Bronchus fibroblast of lung (primary cell): ENCODE measurements at places on chromosomes 5 and 9. TPM values are rescaled to one million over a fixed set of nuclear protein-coding genes. Genes with fewer than 3 reads are reported as not detected.

FUT7 gene
- total RNA-seq, result not detected in 2 replicates

GABRA1 gene
- total RNA-seq, result not detected in 2 replicates

PITX1 gene
- 2.9 and 3.1 TPM in 2 replicates for total RNA-seq

ZFP37 gene
- total RNA-seq, result 1.2 and 1.5 TPM in 2 replicates

TMC1 gene
- 0.45 TPM in 1 of 2 replicates, not detected in the other for total RNA-seq

NPR2 gene
- total RNA-seq, result 16.3 and 17.7 TPM in 2 replicates

PCDHA13 gene
- not detected in 2 replicates for total RNA-seq

PRR16 gene
- total RNA-seq, result 23.9 and 28.1 TPM in 2 replicates

FRRS1L gene
- under 0.01 TPM in 2 replicates for total RNA-seq

PCDHA10 gene
- not detected in 2 replicates for total RNA-seq

FST gene
- 84.3 and 98.4 TPM in 2 replicates for total RNA-seq

PTGER4 gene
- total RNA-seq, result 26.6 and 34.1 TPM in 2 replicates

AQP7 gene
- not detected in 2 replicates for total RNA-seq

GPX3 gene
- total RNA-seq, result 2.4 and 2.7 TPM in 2 replicates

LRRC19 gene
- not detected in 2 replicates for total RNA-seq

MARVELD2 gene
- 2.1 and 2.2 TPM in 2 replicates for total RNA-seq

PCDHA8 gene
- total RNA-seq, result not detected in 2 replicates

PAPPA gene
- 11.1 and 11.3 TPM in 2 replicates for total RNA-seq

TMOD1 gene
- 0.17 TPM in 1 of 2 replicates, not detected in the other for total RNA-seq

PTPA gene
- total RNA-seq, result 129 and 131 TPM in 2 replicates

PCDHGB6 gene
- total RNA-seq, result 1.3 and 2.1 TPM in 2 replicates

CMYA5 gene
- 0.30 and 0.34 TPM in 2 replicates for total RNA-seq

HAVCR1 gene
- not detected in 2 replicates for total RNA-seq

OR13C2 gene
- not detected in 2 replicates for total RNA-seq

STK32A gene
- under 0.01 TPM in 1 of 2 replicates, not detected in the other for total RNA-seq

SPINK4 gene
- total RNA-seq, result not detected in 2 replicates

MCC gene
- 6.9 and 8.2 TPM in 2 replicates for total RNA-seq

CDH10 gene
- total RNA-seq, result 0.15 TPM in 1 of 2 replicates, not detected in the other

IL3 gene
- not detected in 2 replicates for total RNA-seq

IGFBPL1 gene
- total RNA-seq, result 0.34 TPM in 1 of 2 replicates, not detected in the other

ECSCR gene
- 1.0 and 1.2 TPM in 2 replicates for total RNA-seq

SARDH gene
- 6.2 and 6.7 TPM in 2 replicates for total RNA-seq
